ENCODE measurements at places on chromosomes 6 and 20.

DNA sequence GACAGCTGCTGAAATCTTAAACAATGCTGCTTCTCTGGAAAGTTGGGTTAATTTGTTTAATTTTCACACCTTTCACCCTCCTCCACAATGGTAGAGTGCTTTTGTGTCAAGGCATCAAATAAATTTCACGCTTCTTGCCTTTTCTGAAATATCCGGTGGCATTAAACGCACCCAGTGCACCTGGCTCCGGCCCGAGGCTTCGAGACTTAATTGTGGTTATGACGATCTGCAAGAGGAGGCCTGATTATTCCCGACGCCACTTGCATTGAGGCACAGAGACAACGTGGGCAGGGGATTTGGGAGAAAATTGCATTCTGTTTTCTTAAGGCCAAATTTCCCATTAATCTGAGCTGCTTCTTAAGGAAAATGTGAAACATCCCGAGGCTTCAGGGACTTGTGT lies 152.2 kb downstream of the CDH4 start:
- DNase-seq: no peak

GRCh38 chr20:35191419-35192117 lies 19.7 kb downstream of the PROCR start:
- no peak for DNase-seq

GRCh38 chr6:81787313-81788068 lies 35.0 kb upstream of the TENT5A start:
- DNase-seq: no peak

DNA sequence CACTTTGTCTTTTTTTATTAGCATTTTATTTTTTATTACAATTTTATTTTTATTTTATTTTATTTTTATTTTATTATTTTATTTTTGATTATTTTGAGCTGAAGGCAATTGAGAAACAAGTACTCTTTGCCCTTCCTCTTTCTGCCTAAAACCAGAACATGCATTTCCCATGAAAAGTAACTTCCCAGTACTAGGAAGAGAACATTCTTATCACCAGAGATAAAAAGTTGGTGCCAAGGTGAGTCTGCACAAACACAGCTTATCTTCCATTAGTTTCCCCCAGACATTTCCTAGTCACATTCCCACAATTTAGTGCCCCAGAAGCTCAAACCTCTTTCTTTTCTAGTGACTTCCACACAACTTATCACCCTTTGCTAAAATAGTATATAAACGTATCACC lies 84.8 kb downstream of the CD24 start:
- DNase-seq: no peak

DNA sequence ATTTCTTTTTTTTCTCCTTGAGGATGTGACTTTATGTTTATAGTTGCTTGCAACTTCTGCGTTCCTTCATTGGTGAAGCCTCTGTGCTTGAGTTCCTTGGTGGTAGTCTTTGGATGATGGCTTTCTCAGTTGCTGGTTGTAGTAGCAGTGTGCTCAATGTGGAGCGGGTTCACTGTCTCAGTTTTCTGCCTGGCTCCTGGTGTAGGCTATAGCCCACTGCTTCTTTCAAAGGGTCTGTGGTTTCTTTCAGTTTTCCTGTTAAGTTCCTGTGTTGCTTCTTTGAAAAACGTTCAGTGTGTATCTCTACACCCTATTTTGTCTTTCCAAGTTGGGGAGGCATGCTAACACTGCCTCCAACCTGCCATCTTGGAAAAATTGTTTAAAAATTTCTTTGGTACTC lies 33.9 kb upstream of the ZBTB24 start:
- no peak for DNase-seq

DNA sequence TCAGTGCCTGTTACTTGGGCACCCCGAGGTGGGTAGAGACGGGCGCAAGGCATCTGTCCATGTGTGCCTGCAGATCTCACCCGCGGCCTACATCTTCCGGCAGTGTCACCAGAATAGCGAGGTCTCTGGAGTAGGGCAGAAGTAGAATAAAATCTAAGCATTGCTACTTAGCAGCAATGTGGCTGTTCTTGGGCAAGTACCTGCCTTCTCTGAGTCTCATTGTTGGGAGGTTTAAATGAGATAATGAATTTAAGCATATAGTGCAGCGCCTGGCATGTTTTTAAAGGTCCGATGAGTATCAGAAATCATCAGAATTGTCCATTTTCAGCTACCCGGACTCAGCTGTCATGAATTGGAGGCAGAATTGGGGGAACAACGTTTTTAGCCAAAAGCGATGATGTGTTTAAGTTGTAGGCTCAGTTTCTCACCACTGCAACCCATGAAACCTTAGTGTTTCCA lies 800 bp downstream of the ABCC10 start:
- no peak for DNase-seq

- DNase-seq: no peak
Observed at GRCh38 chr6:12482386-12483375, 192.5 kb downstream of the EDN1 start.

DNA sequence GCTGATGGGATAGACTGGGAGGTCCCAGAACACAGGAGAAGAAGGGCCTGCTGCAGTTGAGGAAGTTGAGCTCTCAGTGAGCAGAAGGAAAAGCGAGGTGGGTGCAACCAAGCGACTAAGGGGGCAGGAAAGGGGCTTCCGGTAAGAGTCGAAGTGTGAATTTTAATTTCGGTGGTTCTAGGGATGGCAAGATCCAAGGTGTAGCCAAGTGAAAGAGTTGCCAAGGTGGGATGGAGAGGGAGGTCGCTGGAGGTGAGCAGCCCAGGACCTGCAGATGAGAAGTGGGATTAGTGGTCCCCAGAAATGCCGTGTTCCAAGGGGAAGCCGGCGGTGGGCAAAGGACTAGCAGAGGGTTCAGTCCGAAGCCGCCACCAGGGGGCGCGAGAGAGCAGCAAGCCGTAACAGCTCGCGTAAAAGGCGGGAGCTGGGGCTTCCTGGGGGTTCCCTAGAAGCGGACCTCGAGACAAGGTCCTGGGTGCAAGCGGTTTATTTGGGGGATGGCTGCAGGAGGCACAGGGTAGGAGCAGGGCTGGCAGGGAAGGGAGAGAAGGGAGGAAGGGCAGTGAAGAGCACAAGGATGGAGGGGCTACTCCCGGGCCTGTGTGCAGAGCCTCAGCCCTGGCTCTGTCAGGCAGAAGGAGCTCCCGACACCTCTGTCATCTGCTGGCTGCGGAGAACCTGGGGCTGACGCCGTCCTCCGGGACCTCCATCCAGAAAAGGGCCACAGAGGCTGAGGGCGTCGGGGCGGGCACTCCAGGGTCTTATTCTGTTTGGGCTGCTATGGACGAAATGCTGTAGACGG lies 103.6 kb downstream of the PAX1 start:
- DNase-seq: no peak

DNA sequence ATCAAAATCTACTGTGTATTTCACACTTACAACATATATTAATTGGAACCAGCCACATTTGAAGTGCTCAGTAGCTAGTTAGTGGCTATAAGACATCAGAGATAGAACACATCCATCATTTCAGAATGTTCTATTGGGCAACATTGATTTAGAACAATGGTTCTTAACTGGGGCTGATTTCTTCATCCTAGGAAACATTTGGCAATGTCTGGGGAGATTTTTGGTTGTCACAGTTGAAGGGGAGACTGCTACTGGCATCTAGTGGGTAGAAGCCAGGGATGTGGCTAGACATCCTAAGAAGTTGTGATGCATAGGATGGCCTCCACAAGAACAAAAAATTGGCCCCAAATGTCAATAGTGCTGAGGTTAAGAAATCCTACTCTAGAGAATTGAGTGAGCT lies 132.5 kb downstream of the OLIG3 start:
- DNase-seq: no peak

DNA sequence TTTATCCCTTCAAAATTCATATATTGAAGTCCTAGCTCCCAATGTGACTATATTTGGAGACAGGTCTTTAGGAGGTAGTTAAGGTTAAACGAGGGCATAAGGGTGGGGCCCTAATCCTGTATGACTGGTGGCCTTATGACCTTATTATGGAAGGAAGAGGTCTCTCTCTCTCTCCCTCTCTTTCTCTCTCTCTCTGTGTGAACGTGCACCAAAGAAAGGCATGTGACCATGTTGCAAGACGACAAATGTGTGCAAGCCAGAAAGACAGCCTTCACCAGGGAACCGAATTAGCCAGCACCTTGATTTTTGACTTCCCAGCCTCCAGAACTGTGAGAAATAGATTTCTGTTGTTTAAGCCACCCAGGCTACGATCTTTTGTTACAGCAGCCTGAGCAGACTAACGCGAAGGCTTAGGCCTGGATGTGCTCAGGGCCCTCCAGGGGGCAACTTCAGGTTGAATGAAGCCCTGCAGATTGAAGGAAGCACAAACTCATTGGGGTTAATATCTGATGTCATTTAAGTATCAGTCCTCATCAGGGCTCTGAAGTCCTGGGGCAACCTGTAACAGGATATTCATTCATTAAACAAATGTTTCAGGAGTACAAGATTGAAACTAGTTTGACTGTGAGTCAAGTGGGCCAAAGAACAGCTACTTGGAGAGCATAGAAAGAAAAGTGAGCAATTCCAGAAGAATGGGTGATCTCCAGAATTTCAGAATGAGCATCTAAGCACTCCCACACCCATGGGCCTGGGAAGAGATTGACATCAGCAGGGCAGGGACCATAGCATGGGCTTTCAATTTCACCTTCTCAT lies 157.4 kb upstream of the TNFAIP3 start:
- DNase-seq: no peak

DNA sequence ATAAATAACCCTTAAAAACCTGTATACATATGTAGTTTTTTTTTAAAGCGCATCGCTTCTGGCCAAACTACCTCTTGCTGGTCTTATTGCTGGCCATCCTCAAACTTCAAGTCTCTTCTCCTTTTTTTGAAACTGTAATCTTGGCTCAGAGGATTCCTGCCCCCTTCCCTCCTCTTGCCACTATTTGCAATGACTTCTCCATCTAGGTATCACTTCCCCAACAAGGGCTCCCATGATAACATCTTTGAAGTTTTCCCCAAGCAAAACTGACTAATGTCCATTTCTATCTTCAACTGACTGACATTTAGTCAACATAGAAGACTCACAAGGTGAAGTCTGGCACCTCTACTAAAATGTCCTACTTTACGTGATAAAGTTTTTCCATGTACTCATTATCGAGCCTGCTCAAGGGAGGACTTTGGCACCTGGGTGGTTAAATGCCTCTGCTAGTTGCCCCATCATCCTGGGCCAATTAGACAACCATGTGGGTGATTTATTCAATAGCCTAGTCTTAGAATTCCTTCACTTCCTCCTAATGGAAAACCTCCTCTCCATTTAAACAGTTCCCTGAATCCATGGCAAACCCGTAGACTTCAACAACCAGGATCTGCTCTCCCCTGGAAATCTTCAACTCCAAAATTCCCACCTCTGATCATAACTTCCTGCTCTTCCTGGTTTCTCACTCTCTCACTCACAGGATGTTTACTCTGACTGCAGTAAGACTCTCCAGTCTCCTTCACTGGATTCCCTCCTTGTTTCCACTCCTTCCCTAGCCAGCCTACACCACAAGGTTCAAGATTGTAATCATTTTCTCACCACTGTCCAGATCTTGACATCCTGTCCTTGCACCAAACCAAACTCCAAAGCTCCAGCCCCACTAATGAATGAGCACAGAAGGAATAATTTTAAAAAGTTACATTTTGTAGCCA lies 9.4 kb upstream of the PLAGL1 start:
- DNase-seq: no peak

- no peak for DNase-seq
Observed at GRCh38 chr20:46755483-46756413, 46.3 kb downstream of the SLC2A10 start.

DNA sequence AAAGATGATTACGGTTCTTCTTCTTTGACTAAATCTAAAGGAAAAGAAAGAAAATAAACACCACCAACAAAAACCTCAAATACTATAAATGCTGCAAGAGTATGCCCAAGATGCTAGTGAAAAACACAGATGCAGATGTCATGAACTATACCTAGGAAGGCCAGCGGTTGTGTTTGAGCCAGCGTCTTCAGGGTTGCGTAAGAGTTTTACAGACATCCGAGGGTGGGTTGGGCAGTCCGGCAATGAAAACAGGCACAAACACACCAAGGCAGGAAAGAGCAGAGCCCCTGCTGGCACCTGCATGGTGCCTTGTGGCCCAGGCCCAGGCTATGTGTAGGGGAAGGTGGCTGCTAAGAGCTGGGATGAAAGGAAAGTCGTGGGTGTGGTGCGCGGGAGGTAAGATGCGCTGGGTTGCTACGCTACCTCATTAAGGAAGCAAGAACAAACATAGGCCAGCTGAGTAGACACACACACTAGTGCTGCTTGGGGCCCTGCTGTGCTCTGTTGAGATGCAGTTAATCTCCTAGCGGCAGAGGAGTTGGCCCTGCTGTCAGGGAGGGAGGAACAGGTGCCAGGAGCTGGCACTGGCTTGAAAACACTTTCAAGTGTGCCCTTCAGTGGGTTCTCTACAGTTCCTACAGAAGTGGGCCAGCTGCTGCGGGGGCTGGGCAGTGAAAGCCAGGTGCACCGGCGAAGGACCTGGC lies 170.2 kb upstream of the PLN start:
- DNase-seq: no peak

- no peak for DNase-seq
Observed at GRCh38 chr6:1615853-1616420, 6.2 kb downstream of the FOXC1 start.

DNA sequence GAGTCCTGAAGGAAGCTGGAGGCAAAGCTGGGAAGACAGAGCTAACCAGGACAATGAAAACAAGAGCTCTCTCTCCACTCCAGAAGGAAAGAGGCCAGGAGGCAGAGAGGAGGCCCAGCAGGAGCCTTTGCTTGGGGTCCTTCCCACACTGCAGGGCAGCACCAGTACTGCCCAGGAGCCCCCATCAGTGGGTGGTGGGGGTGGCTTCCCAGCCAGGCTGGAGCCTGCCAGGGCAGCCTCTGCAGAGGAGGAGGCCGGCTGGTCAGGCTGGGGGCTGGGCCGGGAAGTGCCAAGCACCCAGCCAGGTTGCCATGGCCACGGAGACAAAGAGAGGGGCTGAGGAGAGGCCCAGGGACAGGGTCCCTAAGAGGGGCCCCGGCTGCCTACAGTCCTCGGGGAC lies 33.4 kb downstream of the PREX1 start:
- DNase-seq: no peak

GRCh38 chr20:409697-410559 lies 1.8 kb downstream of the RBCK1 start:
- no peak for DNase-seq

- DNase-seq: no peak
Observed at GRCh38 chr6:105210932-105211531, 31.2 kb upstream of the POPDC3 start.

All from T-helper 1 cell (primary cell).